ENCODE measurements at places on chromosomes 3 and 15.

DNA sequence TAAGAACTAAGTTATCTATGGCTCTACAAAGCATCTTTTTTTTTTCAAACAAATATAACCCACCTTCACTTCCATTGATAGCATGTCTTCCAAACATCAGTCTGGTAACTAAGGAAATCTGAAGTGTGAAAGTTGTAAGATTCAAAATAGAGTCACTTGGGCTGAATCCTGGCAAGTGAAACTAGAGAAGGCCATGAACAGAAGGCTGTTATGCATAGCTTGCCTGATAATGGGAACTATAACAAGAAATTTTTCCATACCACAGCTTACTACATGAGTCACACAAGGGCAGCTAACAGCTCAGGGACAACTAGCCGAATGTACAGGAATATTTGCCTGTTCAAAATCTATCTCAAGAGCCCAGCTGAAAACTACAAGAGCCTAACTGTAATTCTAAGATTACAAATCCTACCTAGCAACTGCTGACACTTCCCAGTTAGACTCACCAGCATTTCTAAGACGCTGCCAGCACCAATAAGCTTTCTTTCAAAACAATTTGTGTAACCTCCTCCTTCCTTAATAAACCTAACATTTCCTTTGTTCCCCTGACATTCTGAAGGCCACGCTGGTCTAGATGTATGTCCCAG lies 1066.5 kb downstream of the PLOD2 start:
- no peak for DNase-seq

DNA sequence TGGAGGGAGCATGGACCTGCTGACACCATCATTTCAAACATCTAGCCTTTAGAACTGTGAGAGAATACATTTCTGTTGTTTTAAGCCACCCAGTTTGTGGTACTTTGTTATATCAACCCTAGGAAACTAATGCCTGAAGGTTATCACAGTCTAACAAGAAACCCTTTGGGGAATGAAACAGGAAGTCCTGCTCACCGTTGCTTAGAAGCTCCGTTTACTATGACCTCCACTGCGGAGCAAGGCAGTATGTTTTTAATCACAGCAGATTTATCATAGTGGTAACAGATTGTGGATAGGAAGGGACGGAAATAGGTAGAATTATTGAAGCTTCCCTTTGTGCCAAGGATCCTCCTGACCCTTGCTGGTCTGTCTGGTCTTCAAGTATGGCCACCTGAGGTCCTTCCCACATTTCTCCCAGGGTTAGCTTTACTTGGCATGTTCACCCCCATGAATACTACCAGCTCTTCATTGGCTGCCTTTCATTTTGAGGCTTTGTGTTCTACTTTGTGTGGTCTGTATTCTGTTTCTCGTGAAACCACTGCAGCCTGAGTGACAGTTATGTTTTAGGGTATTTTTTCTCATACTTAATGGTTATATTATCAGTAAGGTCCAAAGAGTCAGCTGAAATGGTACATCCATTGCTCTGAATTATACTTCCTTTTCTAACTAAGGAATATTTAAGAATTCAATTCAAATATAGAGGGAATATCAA lies 201.6 kb downstream of the CHST2 start:
- DNase-seq: no peak

GRCh38 chr3:157107644-157108133 lies 52.3 kb downstream of the CCNL1 start:
- no peak for DNase-seq

DNA sequence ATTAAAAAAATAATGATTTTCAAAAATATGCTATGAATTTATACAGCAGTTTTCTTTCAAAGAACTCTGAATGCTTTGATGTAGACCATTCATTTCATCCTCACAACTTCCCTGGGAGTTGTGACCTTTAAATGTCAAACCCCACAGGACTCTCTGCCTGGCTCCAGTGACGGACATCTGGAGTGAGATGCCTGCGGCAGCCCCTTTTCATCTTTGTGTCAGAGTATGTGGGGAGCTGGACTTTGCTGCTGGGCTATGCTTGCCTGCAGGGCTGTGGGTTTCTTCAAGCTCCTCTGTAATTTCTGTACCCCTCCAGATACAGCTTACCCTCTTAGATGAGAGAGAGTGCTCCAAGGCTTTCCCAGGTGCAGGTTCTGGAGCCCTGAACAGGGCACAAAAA lies 70.6 kb upstream of the RASGRP1 start:
- DNase-seq: no peak

- DNase-seq: no peak
Measured at GRCh38 chr15:89506026-89506686, 9.8 kb upstream of the RHCG start.

- DNase-seq: no peak
Measured at GRCh38 chr3:193996221-193996620, 139.7 kb upstream of the HES1 start.

- no peak for DNase-seq
Measured at GRCh38 chr15:82044373-82045178, 1.2 kb downstream of the MEX3B start.

- no peak for DNase-seq
Measured at GRCh38 chr3:156750874-156751245, 75.3 kb upstream of the LEKR1 start.

DNA sequence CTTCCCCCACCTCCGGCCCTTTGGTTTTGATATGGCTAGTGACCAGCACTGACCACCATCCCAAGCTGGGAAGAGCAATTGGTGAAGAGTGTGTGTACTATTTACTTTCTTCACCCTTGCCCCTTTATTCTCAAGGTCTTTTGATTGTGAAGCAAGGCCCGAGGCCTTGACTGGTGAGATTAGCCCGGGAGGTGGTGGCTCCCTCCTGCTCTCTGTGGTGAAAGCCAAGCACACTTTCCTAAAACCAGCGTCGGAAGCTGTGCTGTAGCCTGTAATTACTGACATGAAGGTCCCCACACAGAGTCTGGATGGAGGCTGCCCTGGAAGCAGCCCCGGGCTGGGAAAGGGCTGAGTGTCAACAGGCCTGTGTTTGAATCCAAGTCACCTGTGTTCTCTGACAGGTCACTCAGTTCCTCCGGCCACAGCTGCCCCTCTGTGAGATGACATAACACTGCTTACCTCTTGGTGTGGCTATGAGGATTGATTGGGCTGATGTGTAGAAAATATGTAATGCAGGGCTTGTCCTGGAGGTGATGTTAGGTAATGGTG lies 60.5 kb upstream of the PRR23C start:
- DNase-seq: no peak

DNA sequence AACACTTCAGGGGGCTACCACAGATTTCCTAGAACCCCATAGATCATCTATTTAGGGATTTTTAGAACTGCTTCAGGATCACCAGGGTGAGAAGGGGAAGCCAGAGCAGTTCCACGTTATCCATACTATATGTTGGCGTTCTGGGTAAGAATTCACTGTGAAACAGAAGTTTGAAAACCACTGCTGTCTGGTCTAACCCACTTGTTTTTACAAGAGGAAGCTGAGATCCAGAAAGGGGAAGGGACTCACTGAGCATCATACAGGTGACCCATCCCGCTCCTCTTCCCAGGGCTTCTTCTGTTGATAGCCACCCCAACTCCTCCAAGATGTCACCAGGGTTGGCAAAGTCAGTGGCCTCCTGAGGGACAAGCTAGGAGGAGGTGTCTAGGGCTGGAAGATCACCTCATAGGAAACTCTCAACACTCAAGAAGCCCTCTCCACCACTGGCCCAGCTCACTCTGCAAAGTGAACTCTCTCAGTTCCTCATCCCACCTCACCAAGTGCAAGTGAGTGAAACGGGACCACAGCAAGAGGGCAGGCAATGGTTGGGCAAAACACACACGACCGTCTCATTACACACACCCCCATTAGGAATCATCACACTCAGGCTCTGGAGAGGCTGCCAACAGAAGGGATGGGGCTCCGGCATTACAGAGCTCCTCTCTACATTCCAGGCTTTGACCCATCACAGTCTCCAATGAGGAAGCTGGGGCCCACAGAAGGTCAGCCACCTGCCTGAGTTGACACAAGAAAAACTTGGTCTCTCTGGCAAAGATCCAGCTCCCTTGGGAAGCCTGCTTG lies 1.8 kb downstream of the DAPK2 start:
- no peak for DNase-seq

GRCh38 chr3:153055779-153056178 lies 106.2 kb upstream of the RAP2B start:
- no peak for DNase-seq

GRCh38 chr15:29728418-29728817 lies 93.8 kb downstream of the TJP1 start:
- DNase-seq: no peak

DNA sequence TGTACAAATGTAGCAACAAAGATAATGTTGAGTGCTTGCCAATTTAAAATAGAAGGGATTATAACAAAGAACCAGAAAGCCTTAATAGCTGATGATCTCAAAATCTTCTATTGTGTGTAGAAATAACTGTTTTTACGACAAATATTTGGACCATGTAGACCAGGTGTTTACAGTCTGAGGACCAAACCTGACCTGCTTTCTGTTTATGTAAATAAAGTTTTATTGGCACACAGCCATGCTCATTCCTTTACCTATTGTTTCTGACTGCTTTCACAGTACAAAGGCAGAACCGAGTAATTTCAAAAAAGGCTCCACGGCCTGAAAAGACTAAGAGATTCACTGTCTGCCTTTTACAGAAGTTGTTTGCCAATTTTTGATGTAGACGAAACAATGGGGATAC lies 91.8 kb downstream of the GOLIM4 start:
- DNase-seq: no peak

DNA sequence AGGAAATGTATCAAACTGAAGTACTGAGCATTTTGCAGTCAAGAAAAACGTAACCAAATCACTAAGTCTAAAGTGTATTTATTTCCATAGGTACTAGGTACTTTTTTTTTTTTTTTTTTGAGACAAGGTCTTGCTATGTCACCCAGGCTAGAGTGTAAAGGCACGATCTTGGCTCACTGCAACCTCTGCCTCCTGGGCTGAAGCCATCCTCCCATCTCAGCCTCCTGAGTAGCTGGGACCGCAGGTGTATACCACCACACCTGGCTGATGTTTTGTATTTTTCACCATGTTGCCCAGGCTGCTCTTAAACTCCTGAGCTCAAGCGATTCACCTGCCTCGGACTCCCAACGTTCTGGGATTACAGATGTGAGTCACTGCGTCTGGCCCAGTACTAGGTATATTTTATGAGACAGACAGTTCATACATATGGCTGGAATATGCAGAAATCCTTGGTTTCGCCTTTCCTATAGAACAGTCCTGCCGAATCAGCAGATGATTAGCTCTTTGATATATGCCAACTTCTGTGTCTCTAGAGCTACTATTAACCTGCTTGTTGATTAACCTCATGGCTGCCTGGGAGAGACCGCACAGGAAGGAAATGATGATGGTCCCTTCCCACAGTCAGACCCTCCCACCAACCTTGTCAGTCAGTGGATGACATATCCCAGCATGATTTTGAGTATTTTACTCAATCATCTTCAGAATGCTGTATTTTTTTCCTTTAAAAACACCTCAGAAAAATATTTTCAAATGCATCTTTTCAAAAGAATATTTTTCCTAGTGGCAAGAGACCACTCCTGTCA lies 32.3 kb downstream of the TMOD3 start:
- DNase-seq: peak; percentile 25

DNA sequence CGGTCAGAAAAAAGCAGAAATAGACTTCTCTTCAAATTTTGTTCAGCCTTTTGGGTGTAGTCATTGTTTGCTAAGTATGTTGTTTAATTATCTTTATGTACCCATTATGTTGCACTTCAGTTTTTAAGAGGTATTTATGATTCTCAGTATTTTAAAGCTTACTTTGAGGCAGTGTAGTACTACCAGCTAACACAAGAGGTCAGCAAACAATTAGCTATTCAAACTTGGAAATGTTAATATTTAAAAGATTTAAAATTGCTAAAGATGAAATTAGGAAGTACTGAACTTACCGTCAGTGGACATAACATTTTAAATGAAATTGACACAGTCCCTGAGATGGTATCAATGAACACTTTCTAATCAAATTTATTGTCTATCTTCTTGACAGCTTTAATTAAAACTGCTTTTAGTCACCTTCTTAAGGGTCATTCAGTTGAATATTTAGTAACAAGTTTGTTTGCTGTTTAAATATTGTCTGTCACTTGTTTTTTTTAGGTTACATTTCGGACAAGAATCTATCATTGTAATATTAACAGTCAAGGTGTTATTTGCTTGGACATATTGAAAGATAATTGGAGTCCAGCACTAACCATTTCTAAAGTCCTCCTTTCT lies 28.1 kb downstream of the NKIRAS1 start:
- no peak for DNase-seq

DNA sequence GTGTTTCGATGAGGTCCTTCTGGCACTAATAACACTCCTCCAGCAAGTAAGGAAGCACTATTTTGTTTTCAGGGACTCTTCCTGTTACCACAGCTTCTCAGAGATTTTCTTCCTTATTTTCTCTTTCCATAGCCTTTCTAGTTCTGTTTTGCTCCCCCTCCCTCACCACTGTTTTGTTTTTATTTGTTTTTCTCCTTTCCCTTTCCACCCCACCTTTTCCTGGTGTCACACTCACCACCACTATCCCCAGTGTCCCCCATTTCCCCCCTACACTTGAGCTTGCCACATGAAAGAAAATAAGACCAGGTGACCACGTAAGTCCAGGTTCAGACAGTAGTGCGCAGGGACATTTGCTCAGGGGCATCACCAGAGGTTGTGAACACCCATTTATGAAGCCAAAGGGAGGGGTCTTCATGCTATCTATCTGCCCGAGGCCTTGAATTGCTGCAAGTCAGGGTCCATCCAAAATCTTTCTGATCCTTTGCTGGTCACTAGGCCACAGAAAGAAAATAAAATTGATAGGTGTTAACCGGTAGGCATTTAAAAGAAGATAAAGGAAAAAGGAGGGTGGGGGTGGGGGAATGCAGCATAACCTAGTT lies 1.4 kb upstream of the RFTN1 start:
- DNase-seq: no peak

GRCh38 chr3:108098003-108098370 lies 7.2 kb upstream of the CD47 start:
- DNase-seq: no peak

DNA sequence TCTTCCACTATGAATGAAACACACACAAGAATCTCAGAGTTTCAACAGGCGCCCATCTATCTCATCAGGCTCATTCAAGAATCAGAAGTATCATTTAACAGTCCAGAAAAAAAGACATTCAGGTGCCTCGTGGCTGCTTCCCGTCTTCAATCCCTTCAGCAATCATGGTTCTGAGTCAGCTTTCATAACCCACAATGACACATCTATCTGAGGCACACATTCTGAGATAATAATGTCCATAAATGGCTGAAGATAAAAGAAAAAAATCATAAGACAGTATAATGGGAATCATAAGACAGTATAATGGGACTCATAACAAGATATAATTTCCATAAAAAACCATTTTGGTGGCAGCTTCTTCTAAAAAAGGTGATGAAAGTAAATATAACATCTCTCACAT lies 52.4 kb downstream of the TNIK start:
- no peak for DNase-seq

- no peak for DNase-seq
Measured at GRCh38 chr15:66842710-66843441, 140.8 kb downstream of the SMAD6 start.

- no peak for DNase-seq
Measured at GRCh38 chr3:20103731-20104130, 63.5 kb downstream of the KAT2B start.
